ENCODE measurements at places on chromosomes 7 and 10. TPM values are rescaled to one million over a fixed set of nuclear protein-coding genes. Genes with fewer than 3 reads are reported as not detected.

GRCh38 chr7:96558093-96558492 lies 151.6 kb downstream of the SEM1 start:
- DNase-seq, result no peak

DNA sequence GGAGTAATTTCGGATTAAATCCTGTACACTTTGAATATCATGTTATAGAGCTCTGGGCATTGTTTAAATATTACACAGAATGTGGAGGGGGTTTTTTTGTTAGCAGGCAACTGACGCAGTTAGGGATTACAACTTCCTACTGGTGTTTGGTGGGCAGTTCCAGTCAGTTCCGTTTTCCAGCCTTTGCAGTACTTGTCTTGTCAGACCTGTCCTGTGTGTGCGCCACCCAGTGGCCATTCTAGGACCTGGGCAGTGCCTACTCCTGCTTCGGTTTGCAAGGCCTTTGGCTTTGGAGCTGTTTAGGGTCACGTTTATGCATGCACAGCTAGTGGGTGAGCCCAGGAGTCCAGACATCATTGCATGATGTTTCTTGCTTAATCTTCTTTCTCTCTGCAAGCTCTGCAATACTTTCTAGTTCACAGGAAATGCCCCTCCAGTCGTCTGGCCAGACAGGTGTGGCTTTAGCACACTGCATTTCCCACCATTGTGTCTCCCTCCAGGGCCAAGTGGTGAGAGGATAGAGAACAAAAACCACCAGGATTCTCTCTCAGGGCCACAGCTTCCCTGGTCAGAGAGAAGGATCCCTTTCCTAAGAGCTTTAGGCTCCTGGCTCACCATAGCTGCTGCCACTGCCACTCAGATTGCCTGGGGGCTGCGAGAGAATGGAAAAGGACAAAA lies 96.5 kb upstream of the TARP start:
- DNase-seq, result peak; percentile 88

- DNase-seq, result no peak
Measured at GRCh38 chr10:101446947-101447346, 93.0 kb downstream of the BTRC start.

Gene ARHGAP19
- total RNA-seq, result 4.5 TPM

Gene CYP2C9
- 15.2 TPM for total RNA-seq

Gene SFTPA2
- 4.9 TPM for total RNA-seq

Measured in transverse colon (tissue), 4 donors.